ENCODE measurements at places on chromosomes 1 and 21. TPM values are rescaled to one million over a fixed set of nuclear protein-coding genes. Genes with fewer than 3 reads are reported as not detected.
A peak's percentile ranks its signal among the peaks of the same experiment; 100 is the strongest.

- H3K27me3 ChIP-seq: no peaks in the 10 kb centered on the region
- peaks cover 56% of the 10 kb centered on the region for H3K4me1 ChIP-seq
- no peak overlapping the region for H3K4me3 ChIP-seq
Observed at GRCh38 chr1:200367841-200368534, 41.8 kb downstream of the ZNF281 start.

DNA sequence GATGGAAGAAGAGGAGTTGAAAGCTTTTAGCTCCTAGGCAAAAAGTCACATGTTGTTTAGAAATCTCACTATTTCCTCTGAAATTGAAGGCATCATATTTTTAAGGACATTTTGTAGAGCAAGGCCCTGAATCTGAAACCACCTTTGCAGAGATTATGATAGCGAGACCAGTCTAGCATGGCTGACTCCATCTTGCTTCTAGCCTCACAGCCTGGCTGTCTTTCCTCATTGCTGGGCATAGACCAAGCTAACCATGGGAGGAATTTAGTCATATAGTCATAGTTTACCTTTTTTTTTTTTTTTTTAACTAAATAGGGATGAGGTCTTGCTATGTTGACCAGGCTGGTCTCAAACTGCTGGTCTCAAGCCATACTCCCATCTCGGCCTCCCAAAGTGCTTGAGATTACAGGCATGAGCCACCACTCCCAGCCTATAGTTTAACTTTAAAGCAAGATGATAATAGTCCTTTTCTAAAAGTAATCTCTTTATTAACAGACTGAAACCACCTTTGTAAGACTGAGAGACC lies 42.2 kb upstream of the ZNF326 start:
- H3K4me1 ChIP-seq: peaks cover 22% of the 10 kb centered on the region
- H3K27me3 ChIP-seq: no peaks in the 10 kb centered on the region

The LCE3E gene
- total RNA-seq: not detected

- H3K4me1 ChIP-seq: peaks cover 4% of the 10 kb centered on the region
- H3K4me3 ChIP-seq: no peak overlapping the region
- DNase-seq: no peak
- H3K36me3 ChIP-seq: no peaks in the 10 kb centered on the region
- no peaks in the 10 kb centered on the region for H3K27me3 ChIP-seq
Observed at GRCh38 chr1:204641936-204642335, 43.6 kb downstream of the LRRN2 start.

The FAM151A gene
- not detected for total RNA-seq

The ADAM30 gene
- not detected for total RNA-seq

- no peaks in the 10 kb centered on the region for H3K36me3 ChIP-seq
- no peaks in the 10 kb centered on the region for H3K27me3 ChIP-seq
- H3K4me3 ChIP-seq: no peak overlapping the region
- peak overlapping the region; percentile 45 for H3K27ac ChIP-seq
- no peaks in the 10 kb centered on the region for H3K4me1 ChIP-seq
Observed at GRCh38 chr21:44537930-44538911, 1.8 kb downstream of the KRTAP10-1 start.

- peaks cover 5% of the 10 kb centered on the region for H3K4me1 ChIP-seq
- peak overlapping the region; percentile 29 for H3K27ac ChIP-seq
- DNase-seq: no peak
- H3K27me3 ChIP-seq: peaks cover 10% of the 10 kb centered on the region
- no peak overlapping the region for H3K4me3 ChIP-seq
Observed at GRCh38 chr1:41713557-41714327, 205.0 kb downstream of the HIVEP3 start.

GRCh38 chr1:30895382-30895943 lies 13.1 kb downstream of the SDC3 start:
- no peak for DNase-seq
- H3K27ac ChIP-seq: no peak overlapping the region
- H3K36me3 ChIP-seq: no peaks in the 10 kb centered on the region
- H3K4me3 ChIP-seq: no peak overlapping the region
- H3K27me3 ChIP-seq: peaks cover 4% of the 10 kb centered on the region
- peaks cover 8% of the 10 kb centered on the region for H3K4me1 ChIP-seq

The CXADR gene
- 65.9 TPM for total RNA-seq

The HSD3B1 gene
- not detected for total RNA-seq

DNA sequence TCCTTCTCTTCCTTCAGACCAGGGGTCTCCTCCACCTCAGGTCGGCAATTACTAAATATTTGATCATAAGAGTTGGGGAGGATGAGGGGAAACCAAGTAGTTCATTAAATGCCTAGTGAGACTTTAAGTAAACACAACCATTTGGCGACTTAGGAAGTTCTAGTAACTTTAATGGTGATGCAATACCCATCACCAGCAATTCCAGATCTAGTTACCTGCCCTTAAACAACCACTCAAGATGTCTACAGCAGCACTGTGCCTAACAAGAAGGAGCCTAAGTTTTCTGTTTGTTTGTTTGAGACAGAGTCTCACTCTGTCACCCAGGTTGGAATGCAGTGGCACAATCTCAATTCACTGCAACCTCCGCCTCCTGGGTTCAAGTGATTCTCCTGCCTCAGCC lies 56.6 kb upstream of the L1TD1 start:
- H3K27me3 ChIP-seq: no peaks in the 10 kb centered on the region
- peaks cover 24% of the 10 kb centered on the region for H3K36me3 ChIP-seq
- no peak overlapping the region for H3K27ac ChIP-seq
- no peaks in the 10 kb centered on the region for H3K4me1 ChIP-seq
- DNase-seq: no peak
- H3K4me3 ChIP-seq: no peak overlapping the region

The FCAMR gene
- not detected for total RNA-seq

GRCh38 chr1:203467550-203467921 lies 8.1 kb upstream of the PRELP start:
- H3K4me1 ChIP-seq: peaks cover 7% of the 10 kb centered on the region
- no peaks in the 10 kb centered on the region for H3K36me3 ChIP-seq
- no peak overlapping the region for H3K4me3 ChIP-seq
- H3K27me3 ChIP-seq: peaks cover 15% of the 10 kb centered on the region
- no peak overlapping the region for H3K27ac ChIP-seq
- no peak for DNase-seq

DNA sequence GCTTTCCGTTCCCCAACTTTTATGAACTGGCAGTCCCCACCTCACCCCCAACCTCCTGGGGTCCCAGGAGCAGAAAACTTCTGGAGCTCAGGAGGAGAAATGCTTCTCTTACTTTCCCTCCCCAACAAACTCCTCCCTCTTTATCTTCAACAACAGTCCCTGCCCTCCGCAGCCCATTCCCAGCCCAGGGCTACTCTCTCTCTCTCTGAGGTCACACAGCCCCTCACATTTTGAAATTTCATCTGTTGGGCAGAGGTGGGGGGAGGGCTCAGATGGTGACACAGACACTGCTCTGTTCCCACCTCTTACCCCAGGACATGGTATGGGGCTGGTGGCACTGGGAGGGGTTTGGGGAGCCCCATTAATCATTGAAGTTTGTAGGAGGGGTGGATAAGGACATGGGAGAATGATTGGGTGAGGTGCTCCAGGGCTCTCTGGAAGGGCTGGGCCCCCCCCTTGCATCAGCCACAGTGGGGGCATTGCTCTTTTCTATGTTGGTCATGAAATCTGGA lies 6.0 kb downstream of the PIK3CD start:
- peaks cover 46% of the 10 kb centered on the region for H3K27me3 ChIP-seq
- no peaks in the 10 kb centered on the region for H3K4me1 ChIP-seq
- no peak overlapping the region for H3K4me3 ChIP-seq
- H3K36me3 ChIP-seq: no peaks in the 10 kb centered on the region
- no peak for DNase-seq
- peak overlapping the region; percentile 27 for H3K27ac ChIP-seq

GRCh38 chr1:100499194-100499811 lies 38.6 kb upstream of the GPR88 start:
- H3K4me3 ChIP-seq: no peak overlapping the region
- H3K27ac ChIP-seq: no peak overlapping the region
- peaks cover 5% of the 10 kb centered on the region for H3K4me1 ChIP-seq

- peak overlapping the region; percentile 11 for H3K27ac ChIP-seq
- H3K27me3 ChIP-seq: peaks cover 42% of the 10 kb centered on the region
- no peaks in the 10 kb centered on the region for H3K36me3 ChIP-seq
- peaks cover 6% of the 10 kb centered on the region for H3K4me1 ChIP-seq
- no peak overlapping the region for H3K4me3 ChIP-seq
- no peak for DNase-seq
Observed at GRCh38 chr1:208165659-208166058, 78.5 kb downstream of the PLXNA2 start.

DNA sequence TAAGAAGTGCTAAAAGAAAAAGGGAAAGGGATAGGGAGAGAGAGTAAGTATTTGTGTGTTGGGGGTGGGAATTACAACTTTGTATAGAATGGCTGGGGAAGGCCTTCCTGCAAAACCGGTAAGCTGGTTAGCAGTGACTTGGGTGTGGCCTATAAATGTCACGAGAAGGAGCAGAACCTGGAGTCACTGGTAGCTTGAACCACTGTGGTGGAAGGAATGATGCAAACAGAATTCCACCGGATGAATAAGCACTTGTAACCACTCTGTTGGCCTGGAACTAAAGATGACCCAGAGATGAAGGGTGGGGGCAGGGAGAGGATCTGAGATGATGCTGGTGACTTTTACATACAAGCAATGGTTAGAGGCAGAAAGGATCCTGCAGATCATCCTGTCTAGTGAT lies 8.9 kb downstream of the XKR8 start:
- H3K27ac ChIP-seq: no peak overlapping the region
- no peak for DNase-seq
- no peaks in the 10 kb centered on the region for H3K27me3 ChIP-seq

DNA sequence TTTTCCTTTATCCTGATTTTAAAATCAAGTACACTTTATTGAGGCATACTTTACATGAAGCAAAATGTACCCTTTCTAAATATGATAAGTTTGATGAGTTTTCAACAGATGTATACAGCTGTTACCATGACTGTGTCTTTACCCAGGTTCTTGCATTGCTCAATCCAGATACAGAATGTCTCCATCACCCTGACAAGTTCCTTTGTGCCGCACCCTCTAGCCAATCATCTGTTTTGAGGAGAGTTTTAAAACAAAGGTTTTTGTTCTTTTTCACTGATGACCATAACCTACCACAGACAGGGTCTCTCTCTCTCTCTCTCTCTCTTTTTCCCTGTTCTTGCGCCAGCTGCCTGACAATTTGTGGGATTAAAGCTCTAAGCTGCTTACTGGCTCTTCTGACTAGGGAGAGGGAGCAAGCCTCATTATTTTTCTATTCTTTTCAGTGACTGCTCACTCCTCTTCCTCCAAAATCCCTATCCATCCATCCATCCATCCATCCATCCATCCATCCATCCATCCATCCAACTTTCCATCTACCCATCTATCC lies 1.2 kb upstream of the KCNE1 start:
- H3K27ac ChIP-seq: no peak overlapping the region
- no peak for DNase-seq
- peaks cover 1% of the 10 kb centered on the region for H3K4me1 ChIP-seq
- no peak overlapping the region for H3K4me3 ChIP-seq
- peaks cover 8% of the 10 kb centered on the region for H3K36me3 ChIP-seq

The ABCA4 gene
- total RNA-seq: 2.0 TPM

The SEMA6C gene
- total RNA-seq: 34.0 TPM

DNA sequence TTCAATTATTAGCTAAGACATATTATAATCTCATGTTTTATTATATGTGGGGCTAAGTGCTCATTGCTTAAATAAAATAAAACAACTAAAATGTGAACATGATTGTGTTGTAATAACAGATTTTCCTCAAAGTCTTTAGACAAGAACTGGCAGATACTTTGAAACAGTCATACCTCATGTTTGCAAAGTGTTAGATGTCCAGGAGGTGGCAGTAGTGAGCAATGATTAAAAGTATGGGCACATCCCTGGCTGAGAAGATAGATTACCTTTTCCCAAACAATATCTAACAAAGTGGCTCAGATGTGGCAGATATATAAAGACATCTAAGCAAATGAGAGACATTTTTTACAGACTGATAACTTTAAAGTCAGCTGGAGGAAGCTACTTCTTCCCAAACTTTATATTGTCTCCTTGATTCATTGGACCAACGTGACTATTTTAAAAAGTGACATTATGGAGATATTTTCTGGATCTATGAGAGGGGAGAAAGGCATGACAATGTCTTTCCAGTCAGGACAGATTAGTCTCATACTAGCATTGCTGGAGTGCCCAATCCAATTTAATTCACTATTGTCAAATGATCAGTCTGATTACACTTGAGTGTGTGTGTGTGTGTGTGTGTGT lies 269.8 kb downstream of the S1PR1 start:
- H3K27me3 ChIP-seq: no peaks in the 10 kb centered on the region
- no peak overlapping the region for H3K4me3 ChIP-seq
- H3K4me1 ChIP-seq: no peaks in the 10 kb centered on the region
- no peak overlapping the region for H3K27ac ChIP-seq

- no peaks in the 10 kb centered on the region for H3K27me3 ChIP-seq
- peak overlapping the region; percentile 98 for H3K27ac ChIP-seq
- peak; percentile 39 for DNase-seq
- peaks cover 43% of the 10 kb centered on the region for H3K4me1 ChIP-seq
Observed at GRCh38 chr1:231420959-231421545, 1.0 kb downstream of the EGLN1 start.

GRCh38 chr21:45076245-45076711 lies 1.9 kb downstream of the ADARB1 start:
- DNase-seq: no peak
- H3K36me3 ChIP-seq: no peaks in the 10 kb centered on the region
- peak overlapping the region; percentile 74 for H3K4me3 ChIP-seq
- peaks cover 21% of the 10 kb centered on the region for H3K27me3 ChIP-seq
- peaks cover 13% of the 10 kb centered on the region for H3K4me1 ChIP-seq

The S100A14 gene
- 1.4 TPM for total RNA-seq

- H3K4me3 ChIP-seq: no peak overlapping the region
- no peak for DNase-seq
- no peaks in the 10 kb centered on the region for H3K27me3 ChIP-seq
- peaks cover 14% of the 10 kb centered on the region for H3K4me1 ChIP-seq
- no peak overlapping the region for H3K27ac ChIP-seq
Observed at GRCh38 chr1:51570063-51570710, 46.7 kb upstream of the OSBPL9 start.

The CHD5 gene
- 0.77 TPM for total RNA-seq

The FAM3B gene
- total RNA-seq: 10.1 TPM

The SLC30A7 gene
- 30.7 TPM for total RNA-seq

The CAPN9 gene
- 8.7 TPM for total RNA-seq

DNA sequence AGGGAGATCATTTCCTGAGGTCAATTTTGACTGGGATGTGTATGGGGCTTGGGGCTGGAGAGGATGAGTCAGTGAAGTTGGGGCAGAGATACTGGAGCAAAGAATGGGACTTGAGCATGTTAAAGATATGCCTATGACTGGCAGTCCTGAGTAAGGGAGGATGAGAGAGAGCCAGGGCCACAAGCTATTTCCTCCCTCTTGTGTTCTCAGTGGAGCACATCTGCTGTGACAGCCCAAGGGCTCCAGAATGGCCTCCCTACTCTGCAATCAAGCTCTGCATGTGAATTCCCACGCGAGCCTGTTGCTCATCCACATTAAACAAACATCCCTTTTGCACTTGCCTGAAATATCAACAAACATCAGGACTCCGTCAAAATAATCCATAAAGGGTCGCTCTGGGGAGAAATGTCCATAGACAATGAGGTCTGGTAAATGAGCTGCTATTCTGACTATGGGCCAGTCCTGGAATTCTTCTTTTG lies 9.2 kb downstream of the ADCY10 start:
- no peak overlapping the region for H3K4me3 ChIP-seq
- DNase-seq: no peak
- H3K36me3 ChIP-seq: no peaks in the 10 kb centered on the region
- no peaks in the 10 kb centered on the region for H3K27me3 ChIP-seq
- no peak overlapping the region for H3K27ac ChIP-seq

The RUNX3 gene
- 0.07 TPM for total RNA-seq

Data from progenitor cell of endocrine pancreas (in vitro differentiated cells).